ENCODE measurements at places on chromosomes 7 and 10.

DNA sequence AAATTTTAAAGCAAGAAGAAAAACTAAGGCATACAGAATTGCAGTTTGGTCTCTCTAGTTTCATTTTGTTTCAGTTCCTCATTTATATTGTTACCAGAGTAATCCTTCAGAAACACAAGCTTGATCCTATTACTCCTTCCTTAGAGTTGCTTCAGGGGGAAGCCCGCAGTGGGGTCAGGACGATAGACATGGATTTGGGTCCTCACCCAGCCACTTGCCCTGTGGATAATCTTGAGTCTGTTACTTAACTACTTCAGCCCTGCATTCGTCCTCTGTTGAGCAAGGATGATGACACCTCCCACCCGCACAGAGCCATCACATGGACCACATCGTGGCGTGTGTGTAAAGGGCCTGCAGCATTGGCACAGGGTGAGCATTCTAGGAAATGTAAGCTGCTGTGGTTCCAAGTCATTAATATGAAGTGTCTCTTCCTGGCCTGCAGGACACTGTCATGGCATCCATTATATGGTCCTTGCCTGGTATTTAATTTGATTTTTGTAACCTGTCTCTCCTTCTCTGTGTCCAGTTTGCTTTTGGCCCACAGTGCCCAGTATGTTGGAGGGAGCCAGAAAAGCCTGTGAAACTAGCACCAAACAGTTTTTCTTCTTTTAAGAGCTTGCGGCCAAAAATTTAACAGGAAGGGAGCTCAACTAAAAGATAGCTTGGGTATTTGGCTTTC, 111.2 kb downstream of the EEPD1 start:
- no peak for DNase-seq

- DNase-seq: peak; percentile 50
Measured at GRCh38 chr10:47047577-47048525, 136.6 kb downstream of the PTPN20 start.

- DNase-seq: no peak
Measured at GRCh38 chr7:132677918-132678317, 101.6 kb upstream of the PLXNA4 start.

- no peak for DNase-seq
Measured at GRCh38 chr7:50954716-50955115, 172.0 kb upstream of the GRB10 start.

GRCh38 chr7:69531050-69531449, 67.2 kb upstream of the AUTS2 start:
- DNase-seq: no peak

DNA sequence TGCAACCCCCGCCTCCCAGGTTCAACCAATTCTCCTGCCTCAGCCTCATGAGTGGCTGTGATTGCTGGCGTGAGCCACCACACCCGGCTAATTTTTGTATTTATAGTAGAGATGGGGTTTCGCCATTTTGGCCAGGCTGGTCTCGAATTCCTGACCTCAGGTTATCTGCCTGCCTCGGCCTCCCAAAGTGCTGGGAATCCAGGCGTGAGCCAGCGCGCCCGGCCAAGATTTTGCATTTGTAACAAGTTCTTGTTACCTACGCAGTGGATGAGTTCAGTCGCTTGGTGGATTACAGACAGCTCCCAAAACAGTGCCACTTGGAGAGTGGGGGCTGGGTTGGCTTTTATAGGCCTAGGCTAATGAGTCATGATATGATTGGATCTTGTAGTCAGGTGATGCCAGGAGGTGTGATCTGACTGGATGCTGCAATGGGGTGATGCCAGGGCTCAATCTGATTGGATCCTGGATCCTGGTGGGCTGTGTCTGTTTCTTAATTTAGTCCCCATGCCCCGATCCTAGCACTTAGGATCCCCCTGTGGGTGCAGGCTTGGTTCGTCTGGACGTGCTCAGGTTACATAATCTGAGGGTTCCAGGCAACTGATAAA, 20.3 kb downstream of the SBDS start:
- no peak for DNase-seq

- no peak for DNase-seq
Measured at GRCh38 chr10:69709366-69709941, 79.4 kb downstream of the FAM241B start.

DNA sequence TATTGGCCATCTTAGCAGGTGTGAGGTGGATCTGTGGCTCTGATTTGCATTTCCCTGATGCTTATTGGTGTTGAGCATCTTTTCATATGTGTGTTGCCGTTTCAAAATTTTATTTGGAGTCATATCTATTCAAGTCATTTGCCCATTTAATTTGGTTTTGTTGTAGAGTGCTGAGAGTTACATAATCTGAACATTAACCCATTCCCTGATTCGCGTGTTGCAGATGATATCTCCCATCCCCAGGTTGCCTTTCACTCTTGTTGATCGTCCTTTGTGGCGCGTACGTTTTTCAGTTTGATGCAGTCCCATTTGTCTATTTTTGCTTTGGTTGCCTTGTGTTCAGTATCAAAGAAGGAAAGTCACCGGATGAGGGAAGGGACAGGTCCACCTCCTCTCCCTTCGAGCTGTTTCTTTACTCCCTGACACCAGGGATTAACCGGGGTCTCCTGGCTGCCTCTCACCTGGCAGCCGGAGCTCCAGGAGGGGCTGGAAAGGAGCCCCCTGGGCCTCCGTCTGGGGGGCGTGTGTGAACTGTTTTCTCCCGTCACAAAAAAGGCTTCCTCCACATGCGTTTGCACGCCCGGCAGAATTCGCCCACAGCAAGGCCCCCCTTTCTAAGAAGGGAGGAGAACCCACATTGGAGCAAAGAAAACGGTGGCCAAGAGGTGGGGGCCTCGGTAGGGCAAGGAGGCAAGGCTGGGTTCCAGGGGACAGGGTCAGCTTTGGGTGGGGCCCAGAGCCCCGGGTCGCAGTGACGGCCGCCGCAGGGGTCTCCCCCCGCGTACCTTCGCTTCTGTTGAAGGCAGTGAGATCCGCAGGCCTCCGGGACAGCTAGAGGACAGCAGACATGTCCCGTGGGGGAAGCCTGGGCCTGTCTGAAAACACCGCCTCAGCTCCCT, 8.3 kb downstream of the MNX1 start:
- no peak for DNase-seq

DNA sequence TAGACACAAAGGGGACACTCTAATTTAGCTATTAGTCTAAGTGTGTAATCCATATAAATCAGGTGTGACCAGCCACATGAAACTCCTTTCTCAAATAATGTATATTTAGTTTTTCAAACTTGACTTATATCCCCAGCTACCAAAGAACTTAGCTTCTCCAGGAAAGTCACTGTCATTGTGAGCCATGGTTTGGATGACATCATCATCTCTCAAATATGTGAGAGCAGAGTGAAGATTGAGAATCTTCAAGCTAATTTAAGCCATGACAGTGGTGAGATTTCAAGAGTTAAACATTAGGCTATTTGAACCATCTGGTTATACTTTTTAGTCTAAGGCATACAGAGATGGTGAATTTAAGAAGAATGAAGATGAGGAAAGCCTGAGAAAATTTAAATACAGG, 1165.6 kb downstream of the CNTNAP2 start:
- DNase-seq: no peak

DNA sequence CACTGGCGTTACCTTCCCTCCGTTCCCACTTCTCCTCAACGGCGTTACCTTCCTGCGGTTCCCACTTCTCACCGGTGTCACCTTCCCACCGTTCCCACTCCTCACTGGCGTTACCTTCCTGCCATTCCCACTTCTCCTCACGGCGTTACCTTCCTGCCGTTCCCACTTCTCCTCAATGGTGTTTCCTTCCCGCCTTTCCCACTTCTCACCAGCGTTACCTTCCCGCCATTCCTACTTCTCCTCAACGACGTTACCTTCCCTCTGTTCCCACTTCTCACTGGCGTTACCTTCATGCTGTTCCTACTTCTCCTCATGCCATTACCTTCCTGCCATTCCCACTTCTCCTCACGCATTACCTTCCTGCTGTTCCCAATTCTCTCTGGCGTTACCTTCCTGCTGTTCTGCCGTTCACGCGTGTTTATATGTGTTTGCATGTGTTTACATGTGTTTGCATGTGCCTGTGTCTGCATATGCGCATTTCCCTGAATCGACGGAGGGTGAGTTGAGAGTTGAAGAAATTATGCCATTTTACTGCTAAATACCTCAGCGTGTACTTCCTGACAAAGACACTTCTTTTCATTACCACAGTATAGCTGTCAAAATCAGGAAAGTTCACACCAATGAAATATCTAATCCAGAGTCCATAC, 23.2 kb upstream of the CFAP46 start:
- DNase-seq: no peak

DNA sequence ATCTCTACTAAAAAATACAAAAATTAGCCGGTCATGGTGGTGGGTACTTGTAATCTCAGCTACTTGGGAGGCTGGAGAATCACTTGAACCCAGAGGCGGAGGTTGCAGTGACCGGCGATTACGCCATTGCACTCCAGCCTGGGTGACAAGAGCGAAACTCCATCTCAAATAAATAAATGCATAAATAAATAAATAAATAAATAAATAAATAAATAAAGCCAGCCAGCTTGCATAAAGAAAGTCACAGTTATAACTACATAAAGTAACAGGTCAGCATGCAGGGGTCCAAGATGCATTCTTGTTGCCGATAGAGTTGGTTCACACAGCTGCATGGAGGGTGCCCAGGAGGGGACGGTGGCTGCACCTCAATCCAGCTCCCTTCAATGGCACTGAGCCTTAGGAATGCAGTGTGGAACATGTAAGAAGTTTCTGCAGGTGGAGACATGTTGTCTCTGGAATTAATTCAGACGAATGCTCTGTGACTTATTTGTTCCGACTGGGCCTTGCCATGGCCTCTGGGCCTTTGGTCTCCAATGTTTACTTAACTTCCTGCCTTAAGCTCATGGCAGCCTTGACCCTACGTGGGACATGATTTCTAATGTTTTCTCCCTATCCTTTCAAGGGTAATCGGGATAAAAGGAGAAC, 159.6 kb upstream of the PRKCQ start:
- DNase-seq: no peak

DNA sequence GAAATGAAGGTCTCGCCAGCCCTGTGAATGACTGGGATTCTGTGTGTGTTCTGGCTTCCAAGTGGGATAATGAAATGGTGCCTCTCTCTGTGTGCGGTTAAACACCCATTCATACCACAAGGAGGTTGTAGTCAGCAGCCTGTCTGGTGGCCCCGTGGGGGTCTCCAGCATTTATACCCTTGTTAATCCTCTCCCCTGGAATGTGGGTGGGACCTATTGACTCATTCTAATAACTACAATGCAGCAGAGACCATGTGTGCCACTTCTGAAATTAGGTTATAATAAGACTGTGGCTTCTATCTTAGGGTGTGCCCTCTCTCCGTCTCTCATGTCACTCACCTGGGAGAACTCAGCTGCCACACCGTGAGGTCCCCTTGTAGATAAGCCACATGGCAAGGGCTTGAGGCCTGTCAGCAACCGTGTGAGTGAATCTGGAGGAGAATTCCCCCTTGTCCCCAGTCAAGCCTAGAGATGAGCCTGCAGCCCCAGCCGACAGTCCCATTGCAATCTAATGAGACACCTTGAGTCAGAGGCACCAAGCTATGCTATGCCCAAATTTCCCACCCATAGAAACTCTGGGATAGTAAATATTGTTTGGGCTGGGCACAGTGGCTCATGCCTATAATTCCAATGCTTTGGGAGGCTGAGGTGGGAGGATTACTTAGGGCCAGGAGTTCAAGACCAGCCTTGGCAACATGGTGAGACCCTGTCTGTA, 106.8 kb downstream of the GALNT17 start:
- DNase-seq: no peak

- DNase-seq: no peak
Measured at GRCh38 chr10:78165617-78166016, 132.0 kb downstream of the RPS24 start.

DNA sequence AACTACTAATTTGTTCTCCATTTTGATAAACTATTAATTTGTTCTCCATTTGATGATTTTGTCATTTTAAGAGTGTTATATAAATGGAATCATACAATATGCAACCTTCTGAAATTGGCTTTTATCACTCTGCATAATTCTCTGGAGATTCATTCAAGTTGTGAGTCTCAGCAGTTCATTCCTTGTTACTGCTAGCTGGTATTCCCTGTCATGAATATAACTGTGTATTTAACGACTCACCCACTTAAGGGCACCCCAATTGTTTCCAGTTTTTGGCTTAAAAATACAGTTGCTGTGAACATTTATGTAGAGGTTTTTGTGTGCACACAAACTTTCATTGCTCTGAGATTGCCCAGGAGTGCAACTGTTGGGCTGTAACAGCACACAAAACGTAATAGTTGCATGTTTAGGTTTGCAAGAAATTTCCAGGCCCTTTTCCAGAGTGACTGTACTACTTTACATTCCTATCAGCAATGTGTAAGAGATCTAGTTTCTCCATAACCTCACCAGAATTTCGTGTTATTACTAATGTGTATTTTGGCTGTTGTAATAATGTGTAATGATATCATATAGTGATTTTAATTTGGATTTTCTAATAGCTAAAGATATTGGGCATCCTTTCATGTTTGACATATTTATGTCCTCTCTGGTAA, 153.2 kb upstream of the ADCY1 start:
- no peak for DNase-seq

Measured in T-helper 17 cell (primary cell).